ENCODE measurements at places on chromosomes 16 and 17.

GRCh38 chr17:56694825-56695224 is 101.3 kb downstream of the NOG start:
- no peak for DNase-seq

DNA sequence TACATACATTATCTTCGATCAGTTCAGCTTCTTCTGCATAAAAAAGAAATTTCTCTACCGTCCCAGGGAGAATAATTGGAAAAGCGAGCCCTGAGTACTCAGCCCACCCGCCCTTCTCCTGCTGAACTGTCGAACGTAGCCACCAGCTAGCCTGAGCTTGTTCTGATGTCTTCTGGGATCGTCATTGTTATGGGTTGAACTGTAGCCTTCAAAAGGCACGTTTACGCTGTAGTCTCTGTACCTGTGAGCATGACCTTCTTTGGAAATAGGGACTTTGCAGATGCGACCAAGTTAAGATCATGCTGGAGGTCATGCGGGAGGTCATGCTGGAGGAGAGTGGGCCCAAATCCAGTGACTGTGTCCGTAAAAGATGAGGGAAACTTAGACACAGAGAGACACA is 86.2 kb downstream of the CMIP start:
- peak; percentile 85 for DNase-seq

- DNase-seq: no peak
Measured at GRCh38 chr17:80790021-80790765, 201.4 kb upstream of the CHMP6 start.

GRCh38 chr16:68059804-68060203 is 25.4 kb upstream of the NFATC3 start:
- no peak for DNase-seq

GRCh38 chr16:75382611-75383010 is 50.7 kb downstream of the CFDP1 start:
- DNase-seq: peak; percentile 53

DNA sequence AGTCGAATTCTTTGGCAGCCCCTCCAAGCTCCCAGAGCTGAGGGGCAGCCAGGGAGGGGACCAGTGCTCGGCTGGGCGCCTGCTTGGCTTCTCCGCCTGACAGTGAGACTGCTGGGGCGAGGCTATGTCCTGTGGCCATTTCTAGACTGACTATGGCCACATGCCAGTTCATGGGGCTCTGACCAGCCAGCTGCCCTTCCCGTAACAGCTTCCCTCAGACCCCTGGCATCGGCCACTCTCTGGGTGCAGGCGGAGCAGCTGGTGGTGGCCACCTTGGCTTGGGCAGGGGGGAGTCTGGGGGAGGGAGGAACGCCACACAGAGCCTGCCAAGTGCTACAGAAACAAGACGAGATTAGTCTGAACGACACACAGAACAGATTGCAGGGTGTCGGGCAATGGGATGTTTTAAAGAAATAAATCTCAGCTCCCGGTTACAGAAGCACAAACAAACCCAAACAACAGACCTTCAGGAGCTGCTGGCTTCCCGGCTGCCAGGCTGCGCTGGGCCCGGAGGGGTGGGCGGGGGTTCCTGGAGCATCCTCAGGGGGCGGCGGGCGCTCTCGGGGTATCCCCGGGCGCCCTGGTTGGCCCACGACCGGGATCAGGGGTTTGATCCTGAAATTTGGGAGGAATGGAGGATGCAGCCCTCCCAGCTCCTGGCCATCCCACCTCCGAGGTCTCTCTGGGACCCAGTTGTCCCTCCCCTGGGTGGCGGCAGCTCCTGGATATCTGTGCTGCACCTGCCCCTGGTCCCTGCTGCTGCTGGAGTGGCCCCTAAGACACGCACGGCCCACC is 34.5 kb downstream of the TBC1D16 start:
- no peak for DNase-seq

GRCh38 chr17:81396278-81396721 is 1.0 kb downstream of the BAHCC1 start:
- DNase-seq: no peak

GRCh38 chr17:14784997-14785696 is 480.0 kb downstream of the PMP22 start:
- DNase-seq: peak; percentile 61

GRCh38 chr16:5193861-5194260 is 96.3 kb upstream of the EEF2KMT start:
- no peak for DNase-seq

- DNase-seq: no peak
Measured at GRCh38 chr16:79090966-79091365, 509.6 kb downstream of the MAF start.

DNA sequence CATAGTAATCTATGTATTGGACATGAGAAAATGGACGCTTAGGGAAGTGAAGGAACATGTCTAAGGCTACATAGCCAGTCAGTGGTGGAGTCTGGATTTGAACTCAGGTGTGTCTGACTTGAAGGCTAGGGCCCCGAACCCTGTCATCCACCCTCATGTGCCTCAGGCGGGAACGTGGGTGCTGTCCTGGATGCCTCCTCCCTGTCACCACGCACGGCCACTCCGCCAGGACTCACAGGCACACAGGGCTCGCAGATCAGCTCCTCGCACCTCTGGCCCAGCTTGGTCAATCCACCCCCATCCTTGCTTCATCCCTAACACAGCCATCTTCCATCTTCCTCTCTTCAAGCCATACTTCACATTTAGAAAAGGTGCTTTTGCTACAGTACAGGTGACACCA is 154.7 kb downstream of the KCNJ12 start:
- DNase-seq: no peak

GRCh38 chr16:57622361-57623250 is 5.8 kb upstream of the ADGRG1 start:
- no peak for DNase-seq

- DNase-seq: no peak
Measured at GRCh38 chr16:24075931-24076716, 180.0 kb upstream of the CACNG3 start.

- DNase-seq: no peak
Measured at GRCh38 chr16:78183437-78184237, 84.2 kb downstream of the WWOX start.

GRCh38 chr16:4689091-4689671 is 4.2 kb upstream of the NUDT16L1 start:
- no peak for DNase-seq

GRCh38 chr17:57834146-57834741 is 15.6 kb downstream of the MRPS23 start:
- DNase-seq: peak; percentile 82

DNA sequence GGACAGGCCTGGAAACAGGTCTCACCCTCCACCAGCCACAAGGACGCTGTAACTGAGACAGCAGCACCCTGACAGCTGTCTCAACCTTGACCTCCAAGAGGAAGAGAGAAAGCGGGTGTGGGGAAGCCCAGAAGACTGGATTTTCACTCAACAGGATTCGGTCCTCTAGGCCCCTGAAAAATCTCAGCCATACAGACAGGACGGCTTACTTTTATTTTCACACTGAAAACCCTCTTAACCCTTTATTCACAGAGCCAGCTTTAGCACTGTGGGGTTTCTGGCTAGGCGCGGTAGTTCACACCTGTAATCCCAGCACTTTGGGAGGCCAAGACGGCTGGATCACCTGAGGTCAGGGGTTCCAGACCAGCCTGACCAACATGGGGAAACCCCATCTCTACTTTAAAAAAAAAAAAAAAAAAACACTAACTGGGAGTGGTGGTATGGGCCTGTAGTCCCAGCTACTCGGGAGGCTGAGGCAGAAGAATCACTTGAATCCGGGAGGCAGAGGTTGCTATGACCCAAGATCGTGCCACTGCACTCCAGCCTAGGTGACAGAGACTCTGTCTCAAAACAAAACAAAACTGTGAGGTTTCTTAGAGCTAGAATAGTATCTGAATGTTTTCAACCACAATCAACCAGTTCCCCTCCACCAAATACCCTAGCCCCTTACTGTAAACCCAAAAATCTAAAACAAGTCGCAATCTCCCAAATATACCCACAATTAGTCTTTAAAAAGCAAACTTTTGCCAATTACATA is 5.3 kb downstream of the ANKRD11 start:
- DNase-seq: no peak

- DNase-seq: no peak
Measured at GRCh38 chr17:77488531-77489238, 347.9 kb downstream of the SEC14L1 start.

- no peak for DNase-seq
Measured at GRCh38 chr17:50945779-50946222, 79.6 kb upstream of the TOB1 start.

GRCh38 chr17:31586946-31587345 is 195.5 kb downstream of the RAB11FIP4 start:
- no peak for DNase-seq

DNA sequence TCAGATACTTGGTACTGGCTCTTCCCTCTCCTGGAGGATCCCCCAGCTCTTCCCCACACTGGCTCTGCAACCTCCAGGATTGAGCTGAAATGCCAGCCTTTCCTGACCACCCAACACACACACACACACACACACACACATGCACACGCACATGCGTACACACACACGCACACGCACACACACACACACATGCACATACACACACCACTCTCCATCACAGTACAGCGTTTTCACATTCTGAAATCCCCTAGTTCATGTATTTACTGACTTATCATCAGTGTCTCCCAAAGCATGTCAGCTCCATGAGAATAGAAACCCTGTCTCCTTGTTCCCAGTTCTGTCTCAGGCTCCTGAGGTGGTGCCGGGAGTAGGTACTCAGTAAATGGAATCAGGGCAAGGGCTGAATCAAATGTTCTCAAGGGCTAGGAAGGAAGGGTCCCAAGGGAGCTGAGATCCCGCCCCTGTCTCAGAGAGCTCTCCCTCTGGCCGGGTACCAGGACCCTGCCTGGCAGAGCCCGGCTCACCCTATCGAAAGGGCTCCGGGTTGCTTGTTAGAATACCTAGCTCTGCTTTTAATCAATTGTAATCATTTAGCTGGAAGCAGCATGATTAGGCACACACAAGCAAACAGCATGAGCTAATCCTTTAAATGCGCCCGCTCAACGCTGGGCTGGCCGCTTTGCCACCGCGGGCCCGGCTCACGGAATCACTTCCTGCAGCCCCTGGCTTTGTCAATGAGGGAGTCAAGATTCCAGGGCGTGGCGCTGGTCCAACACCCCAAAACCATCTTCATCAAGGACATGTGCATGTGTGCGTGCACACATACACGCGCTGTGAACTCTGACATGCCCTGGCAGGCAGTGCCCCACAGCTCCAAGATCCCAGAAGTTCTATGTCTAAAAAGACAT is 140.7 kb downstream of the C16orf78 start:
- DNase-seq: no peak

GRCh38 chr17:78208486-78208885 is 5.6 kb upstream of the BIRC5 start:
- DNase-seq: no peak

GRCh38 chr17:8375738-8376259 is 705 bp downstream of the KRABD2 start:
- DNase-seq: peak; percentile 36

- DNase-seq: no peak
Measured at GRCh38 chr17:33167736-33168135, 125.4 kb downstream of the ASIC2 start.

DNA sequence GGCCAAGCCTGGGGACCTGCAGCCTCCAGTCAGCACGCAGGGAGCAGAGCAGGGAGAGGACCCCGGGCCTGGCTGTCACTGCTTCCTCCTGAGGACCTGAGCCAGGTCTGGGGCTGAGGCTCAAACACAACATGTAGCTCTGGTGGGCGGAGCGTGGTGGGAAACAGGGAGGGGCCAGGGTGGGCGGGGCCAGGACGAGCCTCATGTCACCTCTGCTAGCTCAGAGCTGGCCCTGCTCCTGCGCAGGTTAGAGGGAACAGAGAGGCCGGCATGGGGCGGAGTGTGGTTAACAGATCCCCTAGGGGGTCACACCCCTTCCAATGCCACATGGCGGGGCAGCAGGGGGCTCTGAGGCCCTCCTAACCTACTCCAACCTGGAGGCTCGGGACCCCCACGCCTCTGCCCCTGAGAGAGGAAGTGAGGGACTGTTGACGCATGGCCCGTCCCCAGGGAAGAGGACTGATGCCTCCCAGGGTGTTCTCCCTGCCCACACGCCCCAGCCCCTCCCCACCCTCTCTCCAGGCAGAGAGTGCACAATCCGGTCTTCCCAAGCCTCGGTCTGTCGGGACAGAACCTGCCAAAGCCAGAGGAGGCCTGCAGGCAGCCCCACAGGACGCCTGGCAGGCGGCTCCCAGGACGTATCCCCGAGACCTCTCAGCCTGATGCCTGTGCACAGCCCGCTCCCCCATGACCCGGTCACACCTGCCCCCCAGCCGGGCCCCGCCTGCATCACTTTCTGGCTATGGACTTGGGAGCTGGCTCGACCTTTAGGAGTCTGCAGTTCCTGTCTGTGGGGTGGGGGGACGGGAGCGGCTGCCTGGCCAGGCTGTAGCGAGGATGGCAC is 15.2 kb downstream of the PIEZO1 start:
- DNase-seq: peak; percentile 72

- peak; percentile 23 for DNase-seq
Measured at GRCh38 chr16:88844419-88845036, 12.2 kb downstream of the GALNS start.

GRCh38 chr17:19372866-19373504 is 5.3 kb upstream of the MAPK7 start:
- DNase-seq: no peak

DNA sequence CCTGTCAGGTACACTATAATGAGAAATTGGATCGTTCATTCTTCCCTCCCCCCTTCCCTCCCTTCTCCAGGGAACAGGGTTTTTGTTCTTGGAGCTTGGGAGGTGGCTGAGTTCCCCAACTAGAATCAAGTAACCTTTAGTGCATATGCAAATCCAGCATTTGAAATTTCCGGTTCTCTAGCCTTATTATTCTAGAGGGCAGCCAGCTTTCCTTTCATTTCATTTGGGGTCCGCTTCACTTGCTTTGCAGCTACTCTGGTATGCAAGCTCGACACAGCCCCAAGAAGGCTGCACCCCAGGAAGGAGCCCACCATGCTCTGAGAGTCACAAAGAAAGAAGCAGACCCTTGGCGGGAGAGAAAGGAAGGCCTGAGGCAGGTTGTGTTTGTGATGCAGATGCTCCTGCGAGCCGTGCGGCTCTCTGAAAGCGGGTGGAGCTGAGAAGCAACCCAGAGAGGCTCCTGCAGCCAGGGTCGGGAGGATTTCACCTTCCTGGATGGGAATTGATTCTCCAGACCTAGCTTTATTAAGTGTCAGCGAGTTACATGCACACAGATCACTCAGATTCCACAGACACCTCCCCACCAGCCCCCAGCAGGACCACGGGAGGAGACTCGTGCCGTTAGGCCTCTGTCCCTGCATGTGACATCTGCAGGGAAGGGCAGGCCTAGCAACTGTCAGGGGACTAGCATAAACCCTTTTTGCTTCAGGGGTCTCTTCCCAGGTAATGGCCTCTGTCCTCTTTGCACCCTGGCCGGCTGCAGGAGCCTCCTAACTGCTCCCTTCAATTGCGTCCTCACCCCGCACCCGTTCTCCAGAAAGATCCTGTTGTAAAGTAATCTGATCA is 34.5 kb downstream of the PMM2 start:
- no peak for DNase-seq

Data from epithelial cell of esophagus (primary cell).